ENCODE measurements at places on chromosomes 16 and 17.

- peak; percentile 52 for DNase-seq
Observed at GRCh38 chr17:36133602-36134236, 30.1 kb downstream of the CCL4 start.

DNA sequence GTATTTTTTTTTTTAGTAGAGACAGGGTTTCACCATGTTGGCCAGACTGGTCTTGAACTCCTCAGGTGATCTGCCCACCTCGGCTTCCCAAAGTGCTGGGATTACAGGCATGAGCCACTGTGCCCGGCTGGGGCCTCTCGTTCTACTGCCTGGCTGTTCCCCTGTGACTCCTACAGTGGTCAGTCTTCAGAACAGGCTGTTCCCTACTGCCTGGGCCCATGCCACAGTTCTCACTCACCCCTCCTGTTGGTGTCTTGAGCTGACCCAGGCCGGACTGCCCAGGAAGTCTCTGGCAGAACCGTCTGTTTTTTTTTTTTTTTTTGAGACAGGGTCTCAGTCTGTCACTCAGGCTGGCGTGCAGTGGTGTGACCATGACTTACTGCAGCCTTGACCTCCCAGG lies 3.3 kb downstream of the CDK3 start:
- no peak for DNase-seq

DNA sequence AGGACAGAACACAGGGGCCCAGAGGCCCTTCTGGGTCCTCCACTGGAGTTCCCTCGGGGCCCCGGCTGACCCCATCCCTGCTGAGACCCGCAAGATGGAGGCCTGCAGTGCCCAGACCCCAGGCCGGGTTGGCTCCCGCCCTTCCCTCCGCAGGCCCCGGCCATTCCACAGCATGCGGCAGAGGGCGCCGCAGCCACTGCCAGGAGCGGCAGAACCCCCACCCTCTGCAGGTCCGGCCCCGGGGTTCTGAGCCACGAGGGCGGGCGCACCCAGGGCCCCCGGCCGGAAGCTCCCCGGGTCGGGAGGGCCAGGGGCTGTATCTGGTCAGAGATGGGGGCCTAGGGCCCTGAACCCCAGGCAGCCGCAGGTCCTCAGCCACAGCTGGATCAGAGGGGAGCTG lies 2.4 kb upstream of the PERCC1 start:
- DNase-seq: peak; percentile 26

DNA sequence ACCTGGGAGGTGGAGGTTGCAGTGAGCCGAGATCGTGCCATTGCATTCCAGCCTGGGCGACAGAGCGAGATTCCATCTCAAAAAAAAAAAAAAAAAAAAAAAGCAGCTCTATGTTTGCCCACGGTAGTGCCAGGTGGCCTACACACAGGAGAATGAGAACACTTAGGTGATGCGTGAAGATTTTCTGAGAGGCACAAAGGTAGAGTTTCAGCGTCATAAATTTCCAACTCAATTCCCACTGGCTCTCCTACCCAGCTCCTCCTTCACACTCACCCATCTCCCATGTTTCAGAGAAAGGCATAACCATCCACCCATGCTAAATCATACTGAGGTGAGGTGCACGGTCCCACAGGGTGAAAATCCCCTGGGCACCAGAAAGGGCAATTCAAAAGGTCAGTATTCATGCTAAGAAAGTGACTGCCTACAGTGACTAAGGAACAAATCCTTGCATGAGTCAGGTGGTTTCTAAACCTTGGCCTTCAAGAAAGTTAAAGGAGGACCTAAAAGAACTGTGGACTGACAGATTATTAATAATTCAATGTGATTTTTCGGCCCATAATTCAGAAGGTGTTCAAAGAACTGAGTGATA lies 4.8 kb downstream of the DCAKD start:
- DNase-seq: peak; percentile 67

DNA sequence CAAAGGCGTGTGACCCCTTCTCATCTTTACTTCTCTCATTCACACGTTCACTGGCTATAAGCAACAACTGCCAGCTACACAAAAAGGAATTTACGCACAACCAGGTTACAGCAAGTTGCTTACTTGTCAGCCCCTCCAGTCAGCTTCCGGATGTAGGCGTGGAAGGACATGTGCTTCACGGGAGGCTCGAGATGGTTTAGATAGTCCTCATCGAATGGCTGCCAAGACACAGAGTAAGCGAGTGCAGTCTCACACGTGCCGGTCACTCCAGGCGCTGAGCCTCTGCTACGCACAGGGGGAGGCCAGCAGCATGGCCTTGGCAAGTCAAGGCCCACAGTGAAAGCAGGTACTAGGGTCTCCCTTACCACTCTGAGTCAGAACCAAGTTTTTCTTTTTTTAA lies 28.3 kb downstream of the NPLOC4 start:
- DNase-seq: no peak

DNA sequence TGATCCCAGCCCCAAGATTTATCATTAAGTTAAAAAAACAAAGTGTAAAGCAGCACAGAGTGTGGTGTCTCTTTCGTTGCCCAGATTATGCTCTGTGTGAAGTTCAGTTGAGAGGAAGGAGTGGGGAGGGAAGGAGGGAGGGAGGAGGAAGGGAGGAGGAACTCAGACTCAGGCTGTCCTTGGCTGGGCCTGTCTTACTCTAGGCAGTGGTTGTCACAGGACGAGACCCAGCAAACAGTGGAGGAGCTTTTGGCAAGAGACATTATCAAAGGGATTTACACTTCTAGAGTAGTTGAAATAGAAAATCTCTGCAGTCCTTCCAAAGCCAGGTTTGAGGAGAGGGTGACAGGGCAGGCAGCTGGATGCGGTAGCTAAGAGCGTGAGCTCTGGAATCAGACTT lies 27.8 kb downstream of the KNOP1 start:
- no peak for DNase-seq

GRCh38 chr16:29747947-29748759 lies 2.4 kb upstream of the C16orf54 start:
- DNase-seq: no peak

DNA sequence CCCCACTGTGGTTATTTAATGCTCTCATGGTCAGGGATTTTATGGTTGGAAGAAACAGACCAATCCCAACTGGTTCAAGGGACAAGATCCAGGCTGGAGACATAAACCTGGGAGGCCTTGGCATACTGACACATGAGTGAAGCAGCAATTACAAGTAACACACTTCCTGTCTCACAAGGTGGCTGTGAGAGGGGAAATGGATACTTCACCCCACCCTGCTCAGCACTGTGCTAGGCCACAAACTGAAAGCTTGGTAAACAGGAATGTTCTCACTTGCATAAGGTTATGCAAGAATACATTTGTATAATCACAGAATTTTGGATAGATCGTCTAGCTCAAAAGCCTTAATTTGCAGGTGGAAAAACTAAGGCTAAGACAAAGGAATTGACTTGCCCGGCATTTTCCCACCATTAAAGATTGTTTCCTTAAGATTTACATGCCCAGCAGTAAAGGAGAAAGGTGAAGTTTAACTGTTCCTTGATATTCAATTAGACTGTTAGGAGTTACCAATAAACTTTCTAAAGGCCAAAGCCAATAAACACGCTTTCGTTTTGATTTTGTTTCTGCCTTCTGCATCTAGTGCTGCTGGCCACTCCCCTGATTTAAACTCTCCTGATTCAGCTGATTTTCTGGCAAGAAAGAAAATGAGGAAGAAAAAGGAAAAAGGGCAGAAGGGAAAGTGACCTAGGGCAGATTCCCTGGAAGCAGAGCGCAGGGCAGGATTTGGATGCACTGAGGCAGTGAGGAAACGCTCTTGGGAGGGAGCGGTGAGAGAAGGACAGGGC lies 215.6 kb upstream of the CDH5 start:
- DNase-seq: peak; percentile 24

DNA sequence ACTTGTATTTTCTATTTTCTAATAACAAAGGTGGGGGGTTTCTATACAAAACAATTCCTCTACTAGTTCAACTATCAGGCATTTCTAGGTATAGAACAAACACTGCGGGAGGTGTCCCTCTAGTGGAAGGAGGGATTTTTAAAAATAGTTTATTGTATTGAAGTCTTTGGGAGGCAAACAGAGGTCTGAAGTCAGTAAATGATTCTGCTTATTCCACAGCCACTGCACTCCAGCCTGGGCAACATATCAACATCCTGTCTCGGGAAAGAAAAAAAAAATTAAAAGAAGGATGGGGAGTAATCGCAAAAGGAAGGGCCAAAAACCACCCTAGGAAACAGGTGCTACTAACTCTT lies 648 bp upstream of the ERCC4 start:
- peak; percentile 69 for DNase-seq

GRCh38 chr16:48143812-48144368 lies 11.9 kb downstream of the ABCC12 start:
- no peak for DNase-seq

DNA sequence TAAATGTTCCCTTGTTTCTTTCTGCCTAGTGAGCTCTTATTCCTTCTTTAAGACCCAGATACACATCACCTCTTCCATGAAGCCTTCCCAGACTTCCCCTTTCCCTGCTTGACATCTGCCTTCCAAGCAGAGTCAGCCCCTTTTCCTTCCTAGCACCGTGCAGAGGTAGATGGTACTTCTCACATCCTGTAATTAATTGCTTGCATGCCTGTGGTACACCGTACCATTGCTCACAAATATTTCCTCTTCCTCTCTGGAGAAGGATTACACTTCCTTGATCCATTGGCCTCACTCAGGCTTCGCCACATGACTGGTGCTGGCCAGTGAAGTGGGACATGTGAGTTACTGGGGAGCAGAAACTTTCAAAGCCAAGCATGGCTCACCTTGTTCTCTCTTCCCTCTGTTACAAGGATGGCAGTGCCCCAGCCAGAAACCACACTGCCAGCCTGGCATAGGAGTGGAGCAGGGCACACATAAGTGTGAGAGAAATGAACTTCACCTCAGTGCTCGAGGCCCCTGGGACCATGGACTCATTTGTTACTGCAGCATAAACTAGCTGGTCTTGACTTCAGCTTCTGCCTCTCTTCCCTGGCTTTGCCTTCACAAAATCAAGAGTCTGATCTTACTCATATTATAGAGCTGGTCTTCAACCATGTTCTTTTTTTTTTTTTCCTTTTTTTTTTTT lies 44.0 kb downstream of the SOST start:
- DNase-seq: peak; percentile 51

- DNase-seq: peak; percentile 67
Observed at GRCh38 chr16:49556606-49557446, 183.2 kb downstream of the C16orf78 start.

GRCh38 chr17:29461483-29462206 lies 71.5 kb downstream of the TAOK1 start:
- no peak for DNase-seq

DNA sequence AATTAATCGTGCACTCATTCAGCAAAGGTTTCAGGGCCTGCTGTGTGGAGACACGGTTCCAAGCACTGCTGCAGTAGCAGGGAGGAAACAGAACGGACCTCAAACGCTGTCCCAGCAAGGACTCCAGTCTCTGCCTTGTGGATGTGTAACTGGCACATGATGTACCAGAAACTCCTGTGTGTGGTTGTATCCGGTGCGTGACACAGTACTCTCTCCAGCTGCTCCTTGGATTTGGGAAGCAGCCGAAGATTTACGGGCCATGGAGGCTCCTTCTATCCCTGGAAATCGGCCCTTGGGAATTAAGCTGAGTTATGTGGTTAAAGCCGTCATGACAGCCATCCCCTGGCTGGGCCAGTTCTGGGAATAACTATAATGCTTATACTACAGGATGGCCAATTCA lies 8.5 kb upstream of the ANKRD11 start:
- DNase-seq: no peak

GRCh38 chr16:68402748-68403040 lies 45.6 kb downstream of the SMPD3 start:
- DNase-seq: no peak

- DNase-seq: no peak
Observed at GRCh38 chr16:67967958-67968399, 458 bp downstream of the SLC12A4 start.

- no peak for DNase-seq
Observed at GRCh38 chr17:71938340-71939010, 182.3 kb upstream of the SOX9 start.

DNA sequence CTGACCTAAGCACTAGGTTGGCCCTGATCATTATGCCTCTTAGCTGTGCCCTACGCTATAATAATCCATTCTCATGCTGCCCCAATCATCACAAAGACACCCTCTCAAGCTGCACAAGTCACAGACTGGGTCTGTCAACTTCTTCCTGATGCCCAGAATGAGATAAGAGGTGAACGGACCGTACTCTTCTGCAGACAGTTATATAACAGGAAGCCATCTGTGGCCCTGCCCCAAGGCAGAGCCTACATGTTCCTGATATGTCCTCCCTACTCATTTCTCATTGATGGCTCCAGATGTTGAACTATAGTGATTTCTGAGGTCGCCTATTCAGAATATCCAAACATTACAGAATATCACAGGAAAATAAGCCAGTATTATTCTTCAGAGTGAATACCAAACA lies 471.6 kb upstream of the ERCC4 start:
- no peak for DNase-seq

DNA sequence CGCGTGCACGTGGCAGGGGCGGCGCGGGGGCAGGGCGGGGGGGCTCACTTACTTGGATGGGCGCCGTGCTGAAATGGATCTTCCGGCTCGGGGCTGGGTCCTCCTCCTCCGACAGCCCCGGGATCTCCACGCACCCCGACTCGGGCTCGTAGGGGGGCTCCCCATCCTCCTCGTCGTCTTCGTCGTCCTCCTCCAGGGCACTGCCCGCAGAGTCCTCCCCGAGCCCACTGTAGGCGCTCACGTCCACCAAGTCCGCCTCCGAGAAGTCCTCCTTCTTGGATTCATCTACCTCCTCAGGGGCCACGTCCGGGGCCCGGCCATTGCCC lies 1.4 kb downstream of the PPP1R9B start:
- no peak for DNase-seq

- DNase-seq: peak; percentile 84
Observed at GRCh38 chr17:73291260-73291801, 20.5 kb downstream of the CDC42EP4 start.

DNA sequence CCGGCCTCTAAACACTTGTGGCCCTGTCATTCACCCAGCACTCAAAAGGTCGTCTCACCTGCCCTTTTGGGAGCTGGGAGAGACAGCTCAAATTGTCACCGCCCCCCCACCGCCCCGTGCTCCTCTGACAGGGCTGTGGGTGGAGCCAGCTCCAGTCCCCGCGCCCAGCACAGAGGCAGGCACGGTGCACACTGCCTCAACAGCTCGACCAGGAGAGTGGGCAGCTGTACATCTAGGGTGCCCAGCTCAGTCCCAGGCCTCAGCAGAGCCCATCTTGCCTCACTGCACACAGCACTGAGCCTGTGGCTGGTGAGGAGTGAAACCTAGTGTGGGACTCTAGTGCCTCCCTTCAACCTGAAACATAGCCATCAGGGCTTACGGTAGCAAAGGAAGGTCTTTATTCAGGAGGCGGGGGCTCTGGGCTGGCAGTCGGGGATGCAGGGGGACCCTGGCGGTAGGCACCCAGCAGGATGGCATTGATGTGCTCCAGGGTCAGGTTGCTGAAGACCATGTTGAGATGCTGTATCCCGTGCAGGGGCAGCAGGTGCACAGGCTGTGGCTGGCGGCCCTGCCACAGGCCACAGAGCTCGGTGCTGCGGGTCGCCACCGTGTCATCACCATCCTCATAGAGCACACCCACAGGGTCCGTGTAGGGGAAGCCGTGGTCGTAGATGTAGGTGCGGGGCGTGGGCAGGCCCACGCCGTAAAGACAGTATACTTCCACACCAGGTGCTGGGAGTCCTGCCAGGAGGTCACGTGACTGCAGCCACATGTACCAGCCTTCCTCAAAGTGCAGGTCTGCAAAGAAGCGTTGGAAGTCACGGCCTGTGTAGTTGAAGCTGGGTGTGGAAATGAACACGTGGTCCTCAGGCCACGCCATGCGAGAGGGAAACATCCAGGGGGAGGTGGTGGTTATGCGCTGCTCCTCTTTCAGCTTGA lies 3.1 kb upstream of the PSMB10 start:
- no peak for DNase-seq

GRCh38 chr16:2437032-2437790 lies 8.0 kb downstream of the CCNF start:
- no peak for DNase-seq
